ENCODE measurements at places on chromosomes 7 and 10.
A peak's percentile ranks its signal among the peaks of the same experiment; 100 is the strongest.

DNA sequence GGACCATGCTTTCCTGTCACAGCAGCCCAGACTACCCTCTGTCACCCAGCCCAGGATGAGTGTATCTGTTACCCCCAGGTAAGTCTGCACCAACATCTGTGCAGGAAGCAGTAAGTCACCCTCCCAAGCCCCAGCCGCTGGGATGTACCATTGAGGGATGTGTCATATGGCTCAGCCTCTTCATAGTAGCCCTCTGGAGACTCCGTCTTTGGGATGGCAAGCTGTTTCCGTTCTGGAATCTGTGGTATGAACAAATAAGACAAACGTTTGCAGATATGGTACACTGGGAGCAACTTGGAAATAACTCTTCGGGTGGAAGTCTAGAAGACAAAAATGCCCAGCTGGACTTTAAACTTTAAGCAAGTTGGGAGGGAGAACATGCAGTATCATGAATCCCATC is 81.3 kb downstream of the AFAP1L2 start:
- no peak for DNase-seq

DNA sequence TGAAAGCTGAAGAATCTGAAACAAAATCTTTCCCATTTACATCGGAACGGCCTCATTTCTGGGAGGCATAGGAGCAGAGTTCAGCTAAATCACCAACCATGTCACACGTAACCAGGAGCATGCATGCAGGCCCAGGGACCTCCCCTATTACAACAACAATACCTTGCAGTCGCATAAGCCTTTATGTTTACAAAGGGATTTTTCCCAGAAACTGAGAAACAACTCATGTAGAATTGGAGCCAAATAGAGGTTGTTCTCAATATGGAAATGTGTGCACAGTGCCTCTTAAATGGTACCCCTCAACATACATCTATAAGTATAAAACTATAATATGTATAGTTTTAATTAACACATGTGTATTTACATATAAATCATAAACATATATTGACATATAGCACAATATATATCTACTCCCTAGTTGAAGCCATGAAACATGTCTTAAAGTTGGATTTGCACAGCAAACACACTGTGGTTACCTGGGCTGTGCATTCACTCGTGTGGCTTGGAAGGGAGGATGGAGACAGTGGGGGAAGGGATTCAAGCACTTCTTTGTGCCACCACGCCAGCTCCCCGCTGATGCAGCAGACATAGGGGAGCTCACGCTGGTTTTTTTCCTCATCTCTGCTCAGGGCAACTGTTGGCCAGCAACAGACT is 35.0 kb upstream of the DGKI start:
- no peak for DNase-seq

GRCh38 chr7:152140067-152140466 is 114.6 kb downstream of the GALNT11 start:
- no peak for DNase-seq

DNA sequence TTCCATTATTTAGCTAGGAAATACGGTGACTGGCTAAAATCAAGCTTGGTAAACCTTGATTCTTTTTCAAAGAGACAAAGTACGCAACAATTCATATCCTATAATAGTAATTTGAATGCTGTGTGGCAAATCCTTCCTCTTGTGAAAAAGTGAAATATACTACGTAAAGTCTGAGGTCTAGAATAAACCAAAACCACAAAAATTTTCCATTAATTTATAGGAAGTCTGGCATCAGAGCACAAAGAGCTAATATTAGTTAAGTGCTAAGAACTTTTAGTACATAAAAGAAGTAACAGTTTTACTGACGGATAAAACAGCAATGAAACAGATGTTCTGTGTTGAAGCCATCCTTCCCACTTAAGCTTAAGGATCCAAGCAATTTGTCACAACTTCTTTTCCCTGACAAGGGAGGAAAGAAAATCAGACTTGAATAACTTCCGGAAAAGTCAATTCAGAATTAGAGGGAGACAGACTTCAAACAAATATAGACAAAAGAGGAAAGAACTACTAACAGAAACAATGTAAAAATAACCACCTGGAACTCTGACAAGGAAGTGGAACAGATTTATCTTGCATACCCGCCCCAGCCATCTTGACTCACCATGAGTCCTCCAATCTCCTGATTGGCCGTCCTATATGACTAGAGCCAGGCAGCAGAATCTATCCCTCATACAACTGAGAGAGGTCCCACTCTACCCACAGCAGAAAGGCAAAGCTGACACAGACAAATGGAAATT is 34.6 kb downstream of the RHEB start:
- DNase-seq: no peak

GRCh38 chr10:94035982-94036765 is 42.4 kb downstream of the PLCE1 start:
- no peak for DNase-seq

- no peak for DNase-seq
These were observed 54.1 kb upstream of the ANTXRL start for GRCh38 chr10:46232666-46233065.

- DNase-seq: no peak
These were observed 72.8 kb downstream of the GNA12 start for GRCh38 chr7:2771274-2771731.

- DNase-seq: no peak
These were observed 689.4 kb downstream of the PARD3 start for GRCh38 chr10:34125702-34126101.

- DNase-seq: peak; percentile 88
These were observed 28.9 kb downstream of the SKIDA1 start for GRCh38 chr10:21496343-21497176.

GRCh38 chr10:22927661-22928403 is at the start of gene ARMC3:
ARMC3 (plus strand) TSS chr10:22928053; CDS start chr10:22931997, 3,944 bp downstream.
- DNase-seq: peak; percentile 92

DNA sequence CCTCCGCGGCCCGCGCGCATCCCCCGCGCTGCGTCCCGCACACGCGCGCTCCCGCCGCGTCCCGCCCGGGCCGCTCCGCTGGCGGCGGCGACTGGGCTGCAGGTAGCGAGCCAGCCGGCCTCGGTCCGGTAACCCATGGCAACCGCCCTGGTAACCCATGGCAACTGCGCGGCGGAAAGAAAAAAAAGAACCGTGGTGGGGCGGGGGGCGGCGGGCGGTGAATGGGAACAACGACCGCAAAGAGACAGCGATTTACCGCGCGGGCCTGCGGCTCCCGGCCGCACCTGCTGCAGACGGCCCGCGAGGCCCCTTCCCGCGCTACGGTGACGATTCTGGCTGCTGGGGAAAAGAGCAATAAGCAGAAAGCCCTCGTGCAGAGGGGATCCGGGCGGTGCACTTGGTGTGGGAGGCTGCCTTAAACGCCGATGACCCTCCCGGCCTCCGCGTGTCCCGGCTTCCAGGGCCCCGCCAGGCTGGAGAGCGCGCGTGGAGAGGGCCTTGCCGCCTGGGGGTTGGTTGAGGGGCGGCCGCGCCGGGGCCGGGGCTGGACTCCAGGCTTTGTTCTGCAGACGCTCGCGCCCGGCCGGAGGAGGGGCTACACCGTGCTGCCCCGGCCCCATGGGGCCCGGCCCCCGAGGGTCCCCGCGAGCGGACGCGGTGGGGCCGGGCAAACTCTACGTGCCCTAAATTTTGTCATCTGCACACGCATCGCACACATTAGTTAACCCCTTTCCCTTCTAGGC is 84.7 kb downstream of the SNX10 start:
- peak; percentile 92 for DNase-seq

GRCh38 chr7:17580141-17580540 is 281.7 kb downstream of the AHR start:
- no peak for DNase-seq

DNA sequence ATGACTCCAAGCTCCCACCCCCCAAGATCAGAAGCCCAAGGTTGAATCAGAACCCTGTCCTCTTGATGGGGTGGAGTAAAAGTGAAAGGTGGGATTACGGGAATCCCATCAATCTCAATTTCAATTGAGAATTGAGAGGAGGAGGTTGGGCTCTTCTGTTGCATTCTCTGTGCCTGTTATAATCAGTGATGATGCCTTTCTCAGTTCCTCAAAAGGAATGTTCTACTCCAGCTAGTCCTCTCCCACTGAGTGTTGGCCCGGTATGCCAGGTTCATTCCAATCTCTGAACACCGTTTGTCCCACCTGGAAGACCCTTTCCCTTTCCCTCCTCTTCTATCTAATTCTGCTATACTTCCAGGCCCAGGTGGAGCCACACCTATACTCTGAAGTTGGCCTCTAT is 17.2 kb upstream of the XPNPEP1 start:
- no peak for DNase-seq

- no peak for DNase-seq
These were observed 196.8 kb upstream of the LRRN3 start for GRCh38 chr7:110894111-110894510.

DNA sequence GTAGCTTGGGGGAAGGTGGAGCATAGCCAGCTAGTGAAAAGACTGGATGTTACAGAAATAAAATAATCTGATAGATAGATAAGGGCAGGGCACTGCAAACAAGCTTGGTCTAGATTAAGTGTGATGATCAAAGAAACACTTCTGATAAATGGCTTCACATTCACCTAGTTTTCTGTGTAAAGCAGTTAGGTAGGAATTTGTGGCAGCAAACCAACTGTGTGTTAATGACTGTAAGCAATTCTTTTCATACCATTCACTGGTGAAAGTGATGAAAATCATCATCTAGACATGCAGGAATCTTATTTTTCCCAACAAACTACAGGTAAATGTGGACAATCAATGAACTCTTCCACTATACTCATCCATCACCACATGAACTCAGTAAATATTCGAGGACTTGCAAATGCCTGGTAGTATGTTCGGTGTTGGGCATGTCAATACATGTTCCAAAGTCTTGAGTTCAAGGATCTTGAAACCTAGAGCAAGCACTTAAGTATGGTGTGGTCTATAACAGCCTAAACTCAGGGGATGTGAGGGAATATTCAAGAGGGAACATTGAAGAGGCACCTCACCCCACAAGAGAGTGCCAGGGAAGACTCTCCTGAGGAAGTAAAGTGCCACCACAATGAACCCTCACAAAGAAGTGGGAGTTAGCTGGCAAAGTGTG is 20.5 kb downstream of the PON3 start:
- DNase-seq: no peak

DNA sequence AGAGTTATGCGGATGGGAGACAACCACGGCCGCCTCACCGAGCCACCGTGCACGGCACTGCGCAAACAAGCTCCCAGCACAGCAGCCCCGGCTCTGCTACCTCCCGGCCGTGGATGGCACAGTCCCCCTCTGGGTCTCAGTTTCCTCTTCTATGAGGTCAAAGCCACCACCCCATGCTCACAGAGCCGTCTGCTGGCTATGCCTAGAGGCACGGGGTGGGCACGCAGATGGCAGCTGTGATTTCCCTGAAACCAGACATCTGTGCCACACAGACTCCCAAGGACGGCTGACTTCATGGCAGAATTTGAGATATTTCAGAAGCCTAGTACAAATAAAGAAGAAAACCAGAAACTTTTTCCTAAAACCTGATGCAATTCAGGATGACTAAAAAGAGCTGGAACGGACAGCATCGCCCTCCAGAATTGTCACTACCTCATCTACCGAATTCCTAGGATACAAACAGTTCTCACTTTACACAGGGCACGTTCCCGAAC is 73.2 kb downstream of the AMZ1 start:
- DNase-seq: no peak

- DNase-seq: no peak
These were observed 38.5 kb upstream of the LRRC17 start for GRCh38 chr7:102874166-102874829.

GRCh38 chr7:88226886-88227516 is 7.2 kb upstream of the SRI start:
- no peak for DNase-seq
